OCI-M1 (cell line): ENCODE measurements at places on chromosomes 12 and 14.

- DNase-seq, result peak; percentile 26
Measured at GRCh38 chr14:99462210-99462609, 18.4 kb downstream of the SETD3 start.

- peak; percentile 59 for DNase-seq
Measured at GRCh38 chr12:92927055-92927435, 2.0 kb downstream of the EEA1 start.

- DNase-seq, result no peak
Measured at GRCh38 chr12:32264961-32265360, 134.4 kb upstream of the FGD4 start.

GRCh38 chr14:68681256-68682011 is 111.4 kb downstream of the ZFP36L1 start:
- no peak for DNase-seq

GRCh38 chr12:42570076-42570475 is 19.5 kb downstream of the PRICKLE1 start:
- DNase-seq, result no peak

DNA sequence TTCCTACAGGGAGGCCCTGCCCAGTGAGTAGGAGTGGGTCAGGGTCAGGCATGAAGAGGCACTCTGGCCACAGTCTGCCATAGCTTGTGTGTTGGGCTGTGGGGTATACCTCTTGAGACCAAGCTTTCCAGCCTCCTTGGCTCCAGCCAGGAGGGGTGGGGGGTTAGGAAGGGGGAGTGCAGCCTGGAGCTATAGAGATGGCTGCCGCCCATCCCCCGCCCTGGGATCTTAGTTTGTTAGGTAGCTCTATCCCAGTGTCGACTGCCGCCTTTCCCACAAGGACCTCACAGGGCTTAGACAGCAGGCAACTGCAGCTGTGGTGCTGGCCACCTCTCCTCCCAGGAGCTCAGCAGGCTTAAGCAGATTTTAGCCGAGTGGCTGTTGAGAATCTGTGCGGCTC is 216.4 kb downstream of the PLCZ1 start:
- DNase-seq, result no peak

DNA sequence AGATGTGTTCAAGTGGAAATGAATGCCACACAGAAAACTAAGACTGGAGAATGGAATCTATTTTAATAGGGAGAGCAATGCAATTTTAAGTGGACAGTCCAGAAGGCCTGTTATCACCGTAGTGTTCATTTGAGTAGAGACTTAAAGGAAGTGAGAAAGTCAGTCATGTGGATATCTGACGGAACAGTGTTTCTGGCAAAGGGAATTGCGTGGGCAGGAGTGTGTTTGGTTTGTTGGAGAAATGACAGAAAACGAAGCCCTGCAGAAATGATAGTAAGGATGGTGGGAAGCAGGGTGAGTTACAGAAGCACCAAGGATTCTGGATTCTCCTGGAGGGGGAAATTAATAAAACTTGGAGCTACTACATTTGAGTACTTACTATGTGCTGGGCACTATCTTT is 776.6 kb downstream of the MED13L start:
- DNase-seq, result no peak
